ENCODE measurements at places on chromosomes 2 and 18.

GRCh38 chr2:138779781-138780445 is at the start of gene NXPH2:
NXPH2 (minus strand) TSS chr2:138780390; CDS start chr2:138780241, 149 bp downstream.
- DNase-seq: no peak

DNA sequence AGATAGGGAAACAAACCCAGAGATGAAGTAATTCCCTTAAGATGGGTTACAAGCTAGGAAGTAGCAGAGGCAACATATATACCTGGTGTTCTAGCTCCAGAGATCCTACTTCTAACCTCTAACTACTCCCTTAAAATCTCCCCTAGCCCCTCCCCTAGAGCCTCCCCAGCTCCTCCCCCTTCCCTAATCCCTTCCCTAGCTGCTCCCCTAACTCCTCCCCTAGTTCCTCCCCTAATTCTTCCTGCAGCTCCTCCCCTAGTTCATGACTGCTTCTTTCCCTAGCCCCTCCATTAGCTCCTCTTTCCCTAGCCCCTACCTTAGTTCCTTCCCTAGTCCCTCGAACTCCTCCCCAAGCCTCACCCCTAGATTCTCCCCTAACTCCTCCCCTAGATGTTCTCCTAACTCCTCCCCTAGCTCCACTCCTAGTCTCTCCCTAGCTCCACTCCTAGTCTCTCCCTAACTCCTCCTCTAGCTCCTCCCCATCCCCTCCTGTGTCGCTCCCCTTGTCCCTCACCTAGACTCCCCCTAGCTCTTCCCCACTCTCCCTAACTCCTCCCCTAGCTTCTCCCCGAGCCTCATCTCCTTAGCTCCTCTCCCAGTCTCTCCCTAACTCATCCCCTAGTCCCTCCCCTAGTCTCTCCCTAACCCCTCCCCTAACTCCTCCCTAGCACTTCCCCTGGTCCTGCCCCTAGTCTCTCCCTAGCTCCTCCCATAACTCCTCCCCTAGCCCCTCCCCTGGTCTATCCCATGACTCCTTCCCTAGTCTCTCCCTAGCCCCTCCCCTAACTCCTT is 108.9 kb downstream of the CD226 start:
- DNase-seq: no peak

GRCh38 chr18:74508821-74509225 is 12.7 kb downstream of the CNDP2 start:
- no peak for DNase-seq

DNA sequence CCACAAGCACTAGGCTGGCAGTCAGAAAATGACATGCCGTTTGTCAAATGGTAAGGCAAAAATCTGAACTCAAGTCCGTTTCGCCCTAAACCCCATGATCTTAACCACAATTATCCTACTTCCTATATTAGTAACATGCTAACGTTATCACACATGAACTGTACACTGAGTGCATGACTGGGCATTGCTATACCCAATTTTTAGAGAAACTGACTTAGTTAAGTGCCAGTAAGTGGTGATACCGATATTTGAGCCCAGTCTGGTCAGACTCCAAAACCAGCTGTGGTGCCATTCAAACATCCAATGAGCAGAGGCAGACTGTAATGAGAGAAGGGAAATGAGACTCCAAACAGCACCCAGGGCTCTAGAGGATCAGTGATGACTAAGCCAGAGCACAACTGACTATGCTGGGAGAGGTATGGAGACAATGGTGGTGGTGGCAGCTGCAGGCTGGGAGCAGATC is 311.7 kb upstream of the PKDCC start:
- DNase-seq: no peak

DNA sequence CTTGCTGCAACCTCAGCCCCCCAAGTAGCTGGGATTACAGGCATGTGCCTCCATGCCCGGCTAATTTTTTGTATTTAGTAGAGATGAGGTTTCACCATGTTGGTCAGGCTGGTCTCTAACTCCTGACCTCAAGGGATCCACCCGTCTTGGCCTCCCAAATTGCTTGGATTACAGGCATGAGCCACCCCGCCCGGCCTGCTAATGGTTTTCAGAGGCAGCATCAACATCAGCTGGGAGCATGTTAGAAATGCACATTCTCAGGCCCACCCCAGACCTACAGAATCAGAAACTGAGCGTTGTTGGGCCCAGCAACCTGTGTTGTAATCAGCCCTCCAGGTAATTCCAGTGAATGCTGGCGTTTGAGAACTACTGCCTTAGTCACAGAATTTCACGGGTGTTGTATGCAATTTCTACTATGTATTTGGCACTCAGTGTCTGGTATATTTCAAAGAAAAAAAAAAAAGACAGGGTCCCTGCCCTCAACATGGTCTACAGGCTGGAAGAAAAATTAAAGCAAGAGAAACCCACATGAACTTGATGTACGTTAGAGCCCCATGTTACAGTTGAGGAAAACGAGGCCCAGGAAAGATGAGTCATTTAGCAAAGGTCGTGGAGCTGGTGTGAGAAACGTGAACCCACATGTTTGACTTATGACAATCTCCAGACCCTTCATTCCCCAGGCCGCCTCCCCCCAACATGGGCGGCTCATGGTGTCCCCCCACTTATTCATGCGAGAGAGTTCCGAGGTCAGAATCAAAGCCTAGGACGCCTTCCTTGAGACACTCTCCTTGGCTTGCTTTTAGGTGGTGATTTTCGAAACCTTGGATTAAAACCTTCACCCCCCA is 35.3 kb downstream of the SH3BP4 start:
- no peak for DNase-seq

DNA sequence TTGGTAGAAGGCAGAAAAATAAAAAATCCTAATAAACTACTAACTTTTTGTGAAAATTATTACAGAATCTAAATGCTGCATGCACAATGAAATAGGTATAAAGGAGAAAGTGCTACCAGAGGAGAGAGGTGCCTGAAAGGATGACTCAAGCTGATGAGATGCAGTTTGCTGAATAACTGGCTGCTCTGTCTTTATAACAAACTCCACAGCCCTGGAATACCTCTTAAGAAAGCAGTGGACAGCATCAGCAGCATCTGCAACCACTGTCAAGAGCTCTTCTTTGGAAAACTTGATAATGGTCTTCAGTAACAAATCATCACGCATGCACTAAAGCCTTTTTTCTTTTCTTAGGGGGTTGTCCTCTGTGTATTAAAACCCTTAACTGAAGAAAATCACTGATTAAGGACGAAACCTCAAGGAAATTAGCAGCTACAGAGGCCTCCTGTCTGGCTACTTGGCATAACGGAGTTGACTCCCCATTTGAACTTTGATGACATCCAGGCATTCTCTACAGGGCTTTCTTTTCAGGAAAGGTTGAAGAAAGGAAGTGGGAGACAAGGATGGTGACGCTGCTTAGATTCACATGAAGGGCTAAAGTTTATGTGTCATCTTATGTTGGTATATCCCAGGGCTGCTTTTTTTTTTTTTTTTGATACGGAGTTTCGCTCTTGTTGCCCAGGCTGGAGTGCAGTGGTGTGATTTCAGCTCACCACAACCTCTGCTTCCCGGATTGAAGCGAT is 28.8 kb downstream of the WDFY1 start:
- no peak for DNase-seq

DNA sequence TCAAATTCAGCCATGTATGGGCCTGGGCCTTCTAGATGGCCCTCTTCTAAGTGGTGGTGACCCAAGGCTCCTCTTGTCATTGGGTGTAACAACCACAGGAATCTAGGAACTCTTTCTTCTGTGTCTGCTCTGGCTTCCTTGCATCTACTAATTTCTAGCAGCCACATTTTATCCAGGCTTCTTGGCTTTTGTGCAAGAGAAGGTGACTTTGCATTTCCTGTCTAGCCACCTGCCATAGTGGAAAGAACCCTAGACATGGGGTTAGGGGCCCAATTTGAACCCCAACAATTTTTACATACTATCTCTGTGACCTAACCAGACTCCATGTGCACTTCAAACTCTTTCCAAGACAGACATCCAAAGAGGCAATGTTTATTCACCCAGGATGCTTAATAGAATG is 25.1 kb downstream of the SMYD1 start:
- no peak for DNase-seq

DNA sequence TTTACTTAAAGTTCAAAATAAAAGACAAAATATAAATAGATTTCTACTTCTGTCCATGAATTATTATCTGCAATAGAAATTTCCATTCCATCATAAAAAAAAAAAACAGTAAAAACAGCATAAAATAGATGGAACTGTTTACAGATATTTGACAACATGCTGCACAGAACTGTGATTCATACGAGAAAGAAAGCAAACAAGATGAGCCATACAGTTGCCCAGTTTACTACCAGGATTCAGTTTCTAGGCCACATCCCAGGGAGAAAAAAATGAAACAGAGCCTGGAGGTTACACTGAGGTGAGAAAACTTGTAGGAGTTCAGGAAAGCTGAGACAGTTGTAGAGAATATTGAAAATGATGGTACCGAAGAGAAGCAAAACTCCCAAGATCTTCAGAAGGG is 1426.9 kb upstream of the ACVR2A start:
- DNase-seq: no peak

- no peak for DNase-seq
Observed at GRCh38 chr2:135607561-135607960, 76.3 kb downstream of the R3HDM1 start.

DNA sequence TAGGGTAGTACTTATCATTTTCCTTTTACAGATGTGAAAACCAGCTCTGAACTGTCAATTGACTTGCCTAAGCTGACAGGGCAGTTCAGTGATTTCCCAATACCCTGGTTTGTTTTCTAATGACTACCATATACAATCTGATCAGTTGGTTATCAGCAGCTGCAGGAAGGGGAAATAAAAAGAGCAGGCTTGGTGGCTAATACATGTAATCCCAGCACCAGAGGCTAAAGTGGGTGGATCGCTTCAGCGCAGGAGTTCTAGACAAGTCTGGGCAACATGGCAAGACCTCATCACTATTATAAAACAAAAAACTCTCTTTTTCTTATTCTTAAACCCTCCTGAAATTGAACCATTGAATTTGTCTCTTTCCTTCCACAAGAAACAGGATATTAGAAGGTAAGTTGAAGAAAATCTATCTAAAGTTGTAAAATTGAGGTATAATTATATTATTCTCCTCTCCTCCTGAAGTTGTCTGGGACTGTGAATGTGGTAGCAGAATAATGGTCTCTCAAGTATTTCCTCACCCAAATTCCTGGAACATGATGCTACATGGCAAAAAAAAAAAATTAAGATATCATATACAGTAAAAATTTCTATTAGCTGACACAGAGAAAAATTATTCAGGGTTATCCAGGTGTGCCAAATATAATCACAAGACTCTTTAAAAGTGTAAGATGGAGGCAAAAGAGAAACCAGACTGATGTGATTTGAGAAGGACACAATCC is 1441.6 kb downstream of the SUCLG1 start:
- DNase-seq: no peak

GRCh38 chr2:211545582-211545981 is 989.2 kb downstream of the CPS1 start:
- no peak for DNase-seq

GRCh38 chr2:234031207-234031606 is 19.3 kb upstream of the SPP2 start:
- no peak for DNase-seq

DNA sequence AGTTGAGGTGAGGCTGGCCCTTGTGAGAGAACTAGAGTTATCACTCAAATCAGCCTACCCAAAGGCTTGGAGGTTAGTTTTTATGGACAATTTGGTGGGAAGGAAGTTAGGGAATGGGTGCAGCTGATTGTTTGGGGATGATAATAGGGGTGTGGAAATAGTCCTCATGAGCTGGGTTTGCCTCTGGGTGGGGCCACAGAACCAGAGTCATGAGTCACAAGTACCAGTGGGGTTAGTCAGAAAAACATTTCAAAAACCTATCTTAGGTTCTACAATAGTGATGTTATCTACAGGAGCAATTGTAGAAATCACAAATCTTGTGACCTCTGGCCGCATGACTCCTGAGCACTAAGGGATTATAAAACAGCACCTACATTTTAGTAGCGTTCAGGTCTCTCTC is 630.1 kb upstream of the PIK3C3 start:
- no peak for DNase-seq

- peak; percentile 84 for DNase-seq
Observed at GRCh38 chr18:36297417-36298125, at the start of gene FHOD3. FHOD3 (plus strand) TSS chr18:36297713; CDS start chr18:36297836, 123 bp downstream.

DNA sequence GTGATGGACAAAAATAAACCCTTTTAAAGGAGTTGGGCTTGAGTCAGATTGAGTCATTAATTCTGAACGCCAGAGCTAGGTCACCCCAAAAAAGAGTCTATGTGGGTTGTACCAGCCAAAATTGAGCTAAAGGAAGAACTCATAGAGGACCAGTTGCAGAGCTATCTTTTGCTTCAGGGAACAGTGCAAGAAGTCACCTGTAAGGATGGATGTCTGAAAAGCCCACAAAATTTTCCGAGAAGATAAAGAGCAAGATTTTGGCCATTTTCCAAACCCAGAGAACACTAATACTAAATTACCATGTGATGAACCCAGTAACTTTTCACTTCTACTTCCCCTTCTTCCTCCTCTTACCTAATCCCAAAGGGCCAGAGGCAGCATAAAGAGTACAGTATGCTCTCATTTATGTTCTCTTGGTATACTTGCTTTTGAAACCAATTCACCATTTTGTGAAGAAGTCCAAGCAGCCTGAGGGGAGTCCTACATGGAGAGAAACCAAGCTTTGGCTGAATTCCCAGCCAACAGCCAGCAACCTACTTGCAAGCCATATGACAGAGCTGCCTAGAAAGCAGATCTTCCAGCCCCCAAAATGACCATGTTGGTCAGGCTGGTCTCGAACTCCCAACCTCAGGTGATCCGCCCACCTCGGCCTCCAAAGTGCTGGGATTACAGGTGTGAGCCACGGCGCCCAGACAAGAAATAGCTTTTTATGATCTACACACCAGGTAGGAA is 551.7 kb downstream of the SATB2 start:
- DNase-seq: no peak

DNA sequence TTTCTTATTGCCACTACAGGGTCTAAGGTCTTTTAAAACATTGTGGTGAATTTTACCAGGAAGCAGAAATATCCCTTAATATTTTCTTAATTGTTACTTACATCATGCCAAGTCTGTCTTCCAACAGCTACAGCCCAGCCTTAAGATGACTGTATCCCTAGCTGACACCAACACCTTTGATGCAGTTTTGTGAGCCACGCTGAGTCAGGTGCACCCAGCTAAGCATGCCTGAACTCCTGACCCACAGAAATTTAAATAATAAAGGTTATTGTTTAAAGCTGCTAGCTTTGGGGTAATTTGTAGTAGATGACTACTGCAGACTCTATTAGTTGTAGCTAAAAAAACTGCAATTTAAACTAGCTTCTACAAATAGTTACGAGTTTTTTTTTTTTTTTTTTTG is 1757.9 kb upstream of the LRRTM1 start:
- DNase-seq: no peak

DNA sequence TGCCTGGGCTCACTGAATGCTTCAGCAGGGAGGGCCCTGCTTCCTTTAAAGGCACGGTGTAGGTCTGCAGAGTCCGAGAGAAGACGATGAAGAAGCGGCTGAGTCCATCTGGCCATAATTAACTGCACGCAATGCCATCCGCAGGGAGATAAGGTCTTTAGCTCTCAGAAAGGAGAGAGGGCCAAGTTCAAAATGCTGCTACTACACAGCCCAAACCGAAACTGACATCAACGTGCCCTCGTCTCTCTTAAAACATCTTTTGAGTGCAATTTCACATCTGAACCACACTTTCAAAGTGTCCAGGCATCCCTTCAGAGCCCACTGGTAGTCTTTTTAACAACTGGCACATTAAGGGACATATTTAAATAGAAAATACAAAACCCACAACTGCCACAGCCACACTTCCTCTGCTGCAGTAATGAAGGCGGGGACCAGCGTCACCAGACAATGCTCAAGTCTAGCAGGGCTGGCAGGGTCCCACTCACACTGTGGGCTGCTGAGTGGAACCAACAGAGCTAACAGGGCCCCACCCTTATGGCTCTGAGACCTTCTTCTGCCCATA is 35.8 kb downstream of the ST3GAL5 start:
- no peak for DNase-seq

GRCh38 chr2:46793423-46794416 is 121.9 kb downstream of the MCFD2 start:
- no peak for DNase-seq
